ENCODE measurements at places on chromosomes 11 and 22.

DNA sequence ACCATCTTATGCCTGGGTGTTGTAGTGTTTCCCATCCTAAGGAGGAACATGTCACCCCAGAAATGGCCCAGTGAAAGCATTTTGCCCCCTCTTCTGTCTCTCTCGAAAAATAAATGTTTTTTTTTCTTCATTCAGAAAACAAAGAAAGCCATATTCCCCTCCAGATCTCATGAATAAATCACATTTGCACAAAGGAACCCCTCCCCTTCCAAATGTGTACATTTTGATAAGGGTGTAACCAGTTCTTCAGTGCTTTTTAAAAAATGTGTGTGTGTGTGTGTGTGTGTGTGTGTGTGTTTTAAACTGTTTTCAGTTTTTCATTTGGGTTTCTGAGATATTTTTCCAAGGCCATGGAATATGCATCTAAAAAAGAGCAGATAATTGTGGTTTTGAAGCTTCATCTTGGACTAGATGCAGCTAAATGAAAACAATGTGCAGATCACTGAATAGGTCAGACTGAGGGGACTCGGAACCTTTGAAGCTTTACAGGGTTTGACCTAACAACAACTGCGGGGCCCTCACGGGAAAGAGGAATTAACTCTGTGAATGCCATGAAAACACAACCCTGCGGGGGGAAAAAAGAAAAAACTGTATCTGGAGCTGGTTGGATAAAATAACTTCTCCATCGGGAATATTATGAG lies 76.4 kb downstream of the YAP1 start:
- DNase-seq, result no peak

- DNase-seq, result no peak
These were observed 46.5 kb downstream of the GNB1L start for GRCh38 chr22:19807914-19808872.

DNA sequence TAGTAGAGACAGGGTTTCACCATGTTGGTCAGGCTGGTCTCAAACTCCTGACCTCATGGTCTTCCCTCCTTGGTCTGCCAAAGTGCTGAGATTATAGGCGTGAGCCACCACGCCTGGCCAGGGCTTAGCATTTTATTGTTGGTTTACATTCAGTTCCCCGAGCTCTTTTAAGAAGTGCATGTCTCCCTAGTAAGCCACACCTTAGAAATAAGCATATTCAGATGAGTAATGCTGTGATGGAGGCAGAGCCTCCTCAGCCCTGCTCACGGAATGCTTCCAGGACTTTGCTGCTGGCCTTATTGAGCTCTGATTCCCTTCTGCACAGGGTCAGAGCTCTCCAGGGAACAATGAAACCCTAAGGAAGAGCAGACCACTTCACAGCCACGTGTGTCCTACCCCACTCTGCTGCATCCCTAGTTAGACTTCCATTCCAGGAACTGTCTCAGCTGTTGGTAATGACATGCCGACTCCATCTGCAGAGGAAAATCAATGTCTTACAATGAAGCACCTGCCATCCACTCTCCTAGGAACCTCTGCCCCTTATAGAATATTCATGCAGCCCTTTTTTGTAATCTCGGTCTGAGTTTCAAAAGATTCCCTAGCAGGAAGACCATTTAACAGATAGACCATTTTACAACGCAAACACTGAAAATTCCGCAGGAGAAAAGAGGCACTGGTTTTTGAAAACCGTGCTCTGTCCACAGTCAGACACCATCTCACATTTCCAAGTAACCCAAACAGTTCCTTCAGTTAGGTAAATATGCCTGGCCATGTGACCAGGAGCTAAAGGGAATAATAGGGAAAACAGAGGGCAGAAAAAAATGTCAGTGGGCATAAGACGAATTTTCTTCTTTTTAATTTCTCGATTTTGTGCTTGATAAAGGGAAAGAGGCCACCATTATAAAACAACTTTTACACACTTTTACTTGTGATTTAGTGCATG lies 1.7 kb upstream of the JAM3 start:
- DNase-seq, result no peak

DNA sequence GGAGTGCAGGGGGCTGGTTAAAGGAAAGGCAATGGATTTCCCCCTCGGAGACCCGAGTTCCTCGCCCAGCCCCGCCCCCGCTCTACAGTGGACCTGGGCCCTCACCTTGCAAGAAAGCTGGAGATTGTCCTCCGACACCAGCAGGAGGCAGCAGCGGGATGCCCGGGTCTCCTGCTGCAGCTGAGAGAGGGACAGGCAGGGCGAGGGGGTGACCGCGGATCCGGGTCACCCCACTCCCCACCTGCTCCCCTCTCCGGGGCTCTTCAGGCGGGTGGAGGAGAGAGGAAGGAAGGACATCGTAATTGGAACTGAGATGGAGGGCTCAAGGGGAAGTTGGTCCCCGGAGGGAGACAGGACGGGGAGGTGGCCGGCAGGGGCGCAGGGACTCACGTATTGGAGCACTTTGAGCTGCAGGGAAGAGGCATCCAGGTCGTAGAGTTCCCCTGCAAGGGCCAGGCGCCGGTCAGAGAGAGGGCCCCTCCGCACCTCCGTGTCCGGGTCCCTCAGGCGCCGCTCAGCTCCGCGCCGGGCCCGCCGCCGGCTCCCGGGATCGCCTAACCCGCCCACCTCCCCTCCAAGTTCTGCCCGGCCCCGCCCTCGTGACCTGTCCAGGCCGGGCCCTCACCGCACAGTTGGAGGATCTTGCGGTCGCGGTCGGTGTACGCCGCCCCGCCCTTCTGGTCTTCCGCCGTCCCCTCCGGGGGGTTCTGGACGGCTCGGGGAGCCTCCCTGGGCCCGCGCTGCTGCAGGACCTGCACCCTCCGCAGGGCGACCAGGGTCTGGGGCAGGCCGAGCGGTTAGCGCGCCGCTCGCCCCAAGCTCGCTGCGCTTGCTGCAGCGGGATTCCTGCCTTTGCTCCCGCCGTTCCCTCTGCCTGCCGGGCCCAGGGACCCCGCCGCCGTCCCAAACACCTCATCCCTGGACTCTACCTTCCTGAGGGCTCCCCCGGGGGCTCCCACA lies 84.1 kb downstream of the PDE2A start:
- no peak for DNase-seq

GRCh38 chr11:61118004-61118403 lies 15.7 kb downstream of the CD5 start:
- no peak for DNase-seq

GRCh38 chr22:39679652-39680051 lies 109.1 kb downstream of the CACNA1I start:
- DNase-seq, result no peak

GRCh38 chr22:30646518-30647160 lies 11.1 kb downstream of the SLC35E4 start:
- no peak for DNase-seq

DNA sequence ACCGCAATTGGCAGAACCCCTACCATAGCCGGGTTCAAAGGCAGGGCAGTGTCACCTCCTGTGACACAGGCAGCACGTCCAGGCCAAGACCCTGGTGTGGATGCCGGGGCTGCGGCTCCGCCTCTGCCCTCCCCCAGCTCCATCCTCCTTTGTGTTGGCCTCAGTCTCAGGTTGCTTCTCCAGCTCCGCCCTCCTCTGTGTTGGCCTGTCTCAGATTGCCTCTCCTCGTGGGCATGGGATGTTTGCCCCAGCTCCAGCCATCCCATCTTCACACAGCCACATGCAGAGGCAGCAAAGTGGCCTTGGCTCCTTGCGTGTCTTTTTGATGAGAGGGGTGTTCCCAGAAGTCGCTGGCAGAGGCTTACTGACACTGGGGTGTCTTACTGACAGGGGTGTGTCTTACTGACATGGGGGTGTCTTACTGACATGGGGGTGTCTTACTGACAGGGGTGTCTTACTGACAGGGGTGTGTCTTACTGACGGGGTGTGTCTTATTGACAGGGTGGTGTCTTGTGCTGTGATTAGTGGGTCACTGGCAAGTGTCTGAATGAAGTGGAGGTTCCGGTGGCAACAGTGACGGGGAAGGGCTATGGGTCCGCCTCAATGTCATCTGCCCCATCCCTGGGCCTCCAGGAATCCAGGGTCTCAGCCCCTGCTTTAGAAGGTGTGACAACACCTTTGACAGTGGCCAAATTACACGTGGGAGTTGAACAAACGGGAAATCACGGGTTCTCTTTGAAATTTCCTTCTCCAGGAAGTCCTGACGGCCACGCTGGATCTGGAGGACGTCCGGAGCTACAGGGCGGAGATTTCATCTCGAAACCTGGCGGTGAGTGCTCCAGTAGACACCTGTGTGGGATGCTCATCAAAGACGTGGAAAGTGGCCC lies 24.9 kb downstream of the NADSYN1 start:
- DNase-seq, result no peak

DNA sequence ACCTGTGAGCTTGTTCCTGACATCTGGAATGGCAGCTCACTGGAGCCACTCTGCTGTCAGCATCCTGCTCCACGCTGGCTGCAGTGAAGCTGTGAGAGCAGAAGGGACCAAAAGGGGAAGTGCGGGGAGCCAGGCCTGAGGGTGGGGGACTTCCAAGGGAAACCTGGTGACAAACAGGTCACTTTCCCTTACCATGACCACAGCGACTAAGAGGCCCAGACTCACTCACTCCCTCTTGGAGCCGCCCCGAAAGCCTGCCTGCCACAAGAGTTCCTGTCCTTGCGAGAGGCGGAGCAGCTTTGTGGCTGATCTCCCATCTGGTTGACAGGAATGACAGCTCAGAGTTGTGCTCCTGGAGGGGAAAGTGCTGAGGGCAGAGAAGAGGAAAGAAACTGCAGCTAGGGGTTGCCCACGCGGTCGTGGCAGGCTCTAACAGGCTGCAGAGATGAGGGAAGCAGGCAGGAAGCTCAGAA lies 183.8 kb upstream of the NTM start:
- no peak for DNase-seq

DNA sequence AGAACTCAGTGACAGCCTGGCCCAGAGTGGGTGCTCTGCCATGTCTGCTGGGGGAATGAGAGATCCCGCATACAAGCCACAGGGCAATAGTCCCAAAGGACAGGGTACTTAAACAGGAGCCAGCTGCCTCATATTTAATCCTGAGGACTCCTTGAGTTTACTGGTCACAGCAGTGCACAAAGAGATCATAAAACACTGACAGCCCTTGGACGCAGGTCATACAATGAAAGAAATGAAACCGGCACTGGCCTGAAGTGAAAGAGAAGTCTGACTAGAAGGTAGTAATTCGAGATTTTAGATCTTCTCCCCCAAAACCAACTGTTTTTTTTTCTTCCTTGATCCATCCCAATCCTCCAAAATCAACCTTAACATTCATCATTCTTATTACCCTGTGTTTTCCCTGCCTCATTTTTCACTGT lies 299.8 kb upstream of the SYN3 start:
- no peak for DNase-seq
